ENCODE measurements at places on chromosomes 5 and 9. TPM values are rescaled to one million over a fixed set of nuclear protein-coding genes. Genes with fewer than 3 reads are reported as not detected.

The SV2C gene
- not detected for total RNA-seq

The PALM2AKAP2 gene
- total RNA-seq = 24.5 TPM

The GKAP1 gene
- total RNA-seq = 2.2 TPM

The PCA3 gene
- not detected for total RNA-seq

The GNA14 gene
- 6.5 TPM for total RNA-seq

The LECT2 gene
- total RNA-seq = not detected

The F2RL2 gene
- 29.8 TPM for total RNA-seq

The PCDH1 gene
- 3.5 TPM for total RNA-seq

DNA sequence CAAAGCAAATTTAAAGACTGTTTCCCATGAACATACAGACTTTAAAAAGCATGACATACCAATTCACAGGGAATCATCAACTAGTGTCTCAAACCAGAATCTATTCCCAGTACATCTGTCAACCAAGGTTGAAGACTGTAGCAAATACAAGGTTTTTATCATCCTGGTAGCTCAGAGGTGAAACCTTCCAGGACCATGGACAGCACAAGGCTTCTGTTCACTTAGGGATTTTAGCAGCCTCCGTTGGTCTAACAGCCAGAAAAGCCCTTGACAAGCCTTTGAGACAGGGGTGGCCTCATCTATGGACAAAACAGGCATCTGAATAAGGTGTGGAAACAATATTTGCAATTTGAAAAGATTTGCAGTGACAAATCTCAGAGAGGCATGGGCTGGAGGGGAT, 119.0 kb downstream of the TRIM32 start:
- peak; percentile 11 for DNase-seq

DNA sequence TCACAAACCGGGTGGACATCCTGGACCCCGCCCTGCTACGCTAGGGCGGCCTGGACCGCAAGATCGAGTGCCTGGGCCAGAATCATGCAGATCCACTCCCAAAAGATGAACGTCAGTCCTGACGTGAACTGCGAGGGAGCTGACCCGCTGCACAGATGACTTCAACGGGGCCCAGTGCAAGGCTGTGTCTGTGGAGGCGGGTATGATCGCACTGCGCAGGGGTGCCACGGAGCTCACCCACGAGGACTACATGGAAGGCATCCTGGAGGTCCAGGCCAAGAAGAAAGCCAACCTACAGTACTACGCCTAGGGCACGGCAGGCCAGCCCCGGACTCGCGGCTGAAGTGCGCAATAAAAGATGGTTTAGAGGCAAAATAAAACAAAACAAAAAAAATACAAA, 5.2 kb downstream of the SAXO1 start:
- no peak for DNase-seq

DNA sequence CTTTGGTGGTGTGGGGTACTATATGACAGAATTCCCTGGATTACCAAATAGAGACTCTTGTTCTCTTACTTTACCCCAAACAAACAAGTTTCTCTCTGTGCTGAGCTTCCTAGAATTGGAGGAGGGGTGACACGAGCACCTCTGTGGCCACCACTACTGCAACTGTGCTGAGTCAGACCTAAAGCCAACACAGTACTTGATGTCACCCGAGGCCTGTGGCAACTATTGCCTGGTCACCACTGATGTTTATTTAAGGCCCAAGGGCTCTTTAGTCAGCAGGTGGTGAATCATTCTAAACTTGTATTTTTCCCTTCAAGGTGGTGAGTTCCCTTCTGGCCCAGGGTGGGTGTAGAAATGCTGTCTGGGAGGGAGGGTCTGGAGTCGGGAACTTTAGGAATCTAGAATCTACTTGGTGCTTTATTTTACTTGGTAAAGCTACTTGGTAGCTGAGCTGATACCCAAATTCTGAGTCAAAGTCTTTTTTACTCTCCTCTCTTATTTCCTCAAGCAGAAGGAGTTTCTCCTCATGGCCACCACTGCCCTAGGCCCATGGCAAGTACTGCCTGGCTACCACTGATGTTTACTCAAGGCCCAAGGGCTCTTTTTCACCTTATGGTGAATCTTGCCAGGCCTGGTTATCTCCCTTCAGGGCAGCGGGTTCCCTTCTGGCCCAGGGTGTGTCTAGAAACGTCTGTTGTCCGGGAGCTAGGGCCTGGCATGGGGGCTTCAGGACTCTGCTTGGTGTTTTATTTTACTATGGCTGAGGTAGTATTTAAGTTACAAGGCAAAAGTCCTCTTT, 9.8 kb downstream of the LURAP1L start:
- peak; percentile 95 for DNase-seq

DNA sequence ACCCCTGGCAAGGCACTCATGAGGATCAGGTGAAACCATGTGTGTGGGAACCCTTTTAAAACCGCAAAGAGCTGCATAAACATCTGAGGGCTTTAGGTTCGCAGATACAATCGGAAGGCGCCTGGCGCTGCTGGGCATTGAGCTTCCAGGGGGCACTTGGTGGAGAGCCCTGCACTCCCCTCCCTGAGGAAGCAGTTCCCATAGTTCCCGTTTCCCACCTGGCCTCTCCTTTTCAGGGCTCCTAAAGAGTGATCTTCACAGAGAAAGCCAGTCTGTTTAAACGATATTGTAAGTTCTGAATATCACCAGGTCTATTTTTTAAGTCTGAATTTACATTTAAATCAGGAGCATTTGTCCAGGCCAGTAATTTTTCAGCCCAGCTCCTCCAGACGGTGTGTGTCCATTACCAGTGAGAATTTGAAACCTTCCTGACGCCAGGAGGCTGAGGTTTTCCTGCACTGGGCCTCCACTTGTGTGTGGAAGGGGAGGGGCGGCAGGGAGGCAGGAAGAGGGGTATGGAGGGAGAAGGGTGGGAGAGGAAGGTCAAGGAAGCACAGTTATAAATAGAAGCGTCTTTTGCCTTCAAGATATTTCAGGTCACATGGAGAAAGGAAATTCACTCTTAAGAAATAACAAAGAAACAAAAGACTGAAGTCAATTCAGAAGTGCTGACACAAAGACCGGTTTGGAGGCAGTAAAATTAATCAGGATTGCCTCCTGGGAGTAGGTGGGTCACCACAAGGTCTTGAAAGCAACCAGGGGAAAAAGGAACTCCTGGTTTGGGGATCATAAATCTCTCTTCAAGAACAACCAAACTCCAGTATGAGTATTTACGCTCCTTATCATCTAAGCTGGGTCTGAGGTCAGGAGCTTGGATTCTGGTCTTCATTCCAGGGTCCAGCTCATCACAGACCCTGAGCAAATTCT, 14.3 kb upstream of the MGAT1 start:
- peak; percentile 69 for DNase-seq

- no peak for DNase-seq
These were observed 363.7 kb downstream of the CSNK1G3 start for GRCh38 chr5:123875561-123876275.

DNA sequence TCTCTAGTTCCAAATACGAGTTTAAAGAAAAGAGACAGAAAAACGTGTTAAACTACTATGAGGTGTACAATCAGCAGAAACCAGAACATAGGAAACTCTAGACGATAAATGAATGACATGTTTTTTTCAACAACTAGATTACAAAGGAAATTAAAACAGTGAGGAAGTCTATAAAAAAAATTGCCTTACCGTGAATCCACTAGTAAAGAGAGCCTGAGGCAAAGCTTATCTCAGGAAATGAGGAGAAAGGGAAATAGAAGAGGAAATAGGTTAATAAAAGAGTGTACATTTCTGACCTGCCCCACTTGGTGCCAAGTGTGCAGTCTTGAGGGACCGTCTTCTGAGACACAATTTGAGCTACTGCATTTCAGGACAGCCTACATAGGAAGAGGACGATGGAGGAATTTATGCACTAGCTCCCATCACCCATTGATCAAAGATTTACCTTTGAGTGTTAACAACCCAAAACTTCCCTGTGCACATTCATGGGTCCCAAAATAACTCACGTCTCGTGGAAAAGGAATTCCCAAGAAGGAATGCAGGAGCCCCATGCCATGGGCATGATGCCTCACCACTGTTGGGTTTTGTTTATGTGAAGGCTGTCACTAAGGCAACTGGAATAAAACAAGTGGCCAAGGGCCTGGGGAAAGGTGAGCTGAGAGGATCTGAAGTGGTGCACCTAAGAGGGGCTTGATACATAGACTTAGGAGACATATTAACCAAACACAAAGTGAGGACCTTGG, 53.6 kb upstream of the SLC1A3 start:
- no peak for DNase-seq

DNA sequence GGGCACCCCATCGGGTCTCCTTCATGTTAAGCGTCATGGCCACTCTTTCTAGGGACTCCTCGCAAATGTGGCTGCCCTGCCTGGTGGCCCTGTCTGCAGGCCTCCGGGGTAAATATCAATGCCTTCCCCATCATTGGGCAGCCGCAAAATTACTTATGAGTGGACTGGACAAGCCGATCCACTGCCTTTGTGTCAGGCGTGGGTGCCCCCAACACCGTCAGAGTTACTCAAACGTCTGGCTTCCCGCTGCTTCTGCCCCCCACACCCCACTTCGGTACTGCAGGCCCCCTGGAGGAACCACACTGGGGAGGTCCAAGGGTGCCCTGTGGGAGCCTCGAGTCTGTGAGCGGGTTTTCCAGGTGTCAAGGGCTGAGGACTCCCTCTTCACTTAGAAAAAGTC, 3.8 kb downstream of the LHX3 start:
- DNase-seq = no peak

DNA sequence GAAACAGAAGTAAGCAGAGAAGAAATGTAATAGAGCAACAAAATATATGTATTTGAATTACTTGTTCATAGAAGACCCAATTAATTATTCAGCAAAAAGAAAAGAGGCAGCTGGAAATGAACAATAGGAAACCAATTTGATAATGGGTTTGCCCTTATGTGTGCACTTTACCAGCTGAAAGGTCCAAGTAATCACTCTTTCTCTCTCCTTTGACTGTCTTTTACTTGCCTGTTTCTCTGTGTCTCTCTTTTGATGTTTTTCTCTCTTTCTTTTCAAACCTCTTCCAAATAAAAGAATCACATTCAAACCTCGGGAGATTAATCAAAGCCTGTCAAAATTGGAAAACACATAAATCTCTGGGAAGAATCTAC, 51.5 kb downstream of the CTNND2 start:
- no peak for DNase-seq

- no peak for DNase-seq
These were observed 183.8 kb upstream of the ITGA1 start for GRCh38 chr5:52603778-52604554.

GRCh38 chr5:59586841-59587240, 306.7 kb downstream of the PDE4D start:
- DNase-seq = no peak

GRCh38 chr9:35603506-35603985, 1.5 kb upstream of the TESK1 start:
- peak; percentile 93 for DNase-seq

GRCh38 chr5:166962461-166962860, 1329.0 kb upstream of the WWC1 start:
- DNase-seq = no peak

- DNase-seq = no peak
These were observed 37.5 kb upstream of the SHB start for GRCh38 chr9:38106488-38106887.

DNA sequence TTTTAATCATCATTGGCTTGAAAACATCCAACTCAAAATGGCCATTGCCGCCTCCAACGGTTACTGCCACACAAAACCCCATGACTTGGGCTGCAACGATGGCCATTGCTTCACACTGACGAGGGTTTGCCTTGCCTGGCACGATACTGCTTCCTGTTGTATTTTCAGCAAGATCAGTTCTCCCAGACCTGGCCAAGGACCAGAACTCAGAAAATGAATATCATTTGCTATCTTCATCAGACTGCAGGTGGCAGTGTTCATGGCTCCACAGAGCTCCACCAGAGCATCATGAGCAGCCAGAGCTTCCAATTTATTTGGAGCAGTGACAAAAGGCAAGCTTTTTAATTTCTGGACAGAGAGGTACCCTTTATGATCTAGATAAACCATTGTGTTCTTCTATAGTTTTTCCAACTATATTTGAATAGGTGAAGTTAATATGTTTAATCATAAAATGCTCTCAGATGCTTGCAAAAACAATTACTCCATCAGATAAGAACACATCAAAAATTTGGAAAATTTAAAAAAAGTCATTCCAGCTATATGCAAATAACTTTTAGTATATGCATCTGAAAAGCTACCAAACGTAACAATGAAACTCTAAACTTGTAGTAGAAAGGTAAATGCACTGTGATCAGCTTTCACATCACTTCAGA, 10.4 kb downstream of the AMACR start:
- DNase-seq = peak; percentile 81

- no peak for DNase-seq
These were observed 24.1 kb upstream of the PTGS1 start for GRCh38 chr9:122346478-122347347.

Measured in fibroblast of villous mesenchyme (primary cell).